ENCODE measurements at places on chromosomes 3 and 15. TPM values are rescaled to one million over a fixed set of nuclear protein-coding genes. Genes with fewer than 3 reads are reported as not detected.

Gene GRAMD1C
- 1.3 TPM for total RNA-seq

Gene HRG
- total RNA-seq, result 0.15 TPM

DNA sequence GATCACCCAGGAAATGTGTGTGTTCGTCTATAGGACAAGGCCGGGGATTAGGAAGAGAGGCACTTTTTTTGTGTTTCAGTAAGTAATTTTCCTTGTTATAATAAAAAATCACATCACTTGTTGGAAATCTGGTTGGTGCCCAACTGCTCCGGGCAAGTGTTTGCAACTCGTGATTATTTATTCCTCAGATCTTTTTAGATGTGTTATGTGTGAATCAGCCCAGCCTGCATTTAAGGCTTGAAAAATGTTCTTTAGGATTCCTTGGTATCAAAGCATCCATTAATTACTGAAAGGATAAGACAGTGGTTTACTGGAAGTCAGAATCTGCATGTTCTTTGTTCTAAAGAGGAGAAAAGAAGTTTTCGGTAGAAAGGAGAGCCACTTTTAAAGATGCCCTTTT lies 345.6 kb downstream of the FEZF2 start:
- no peak for DNase-seq

DNA sequence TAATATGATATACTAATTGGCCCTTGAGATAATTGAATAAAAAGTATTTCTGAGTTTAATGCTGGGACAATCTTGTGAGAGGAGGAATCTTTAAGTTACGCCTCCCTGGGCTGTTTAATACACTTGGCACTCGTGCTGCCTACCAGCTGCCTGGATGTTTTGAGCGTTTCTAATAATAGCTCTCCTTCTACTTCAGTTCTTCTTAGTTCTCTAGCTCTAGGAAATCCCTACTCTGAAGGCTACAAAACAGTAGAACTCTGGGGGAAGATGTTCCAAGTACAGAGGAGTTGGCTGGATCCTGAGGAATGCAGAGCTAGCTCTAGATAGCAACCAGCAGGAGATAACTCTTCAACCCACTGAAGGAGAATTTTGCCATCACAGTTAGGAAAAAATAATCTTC lies 3.5 kb downstream of the NAALADL2 start:
- no peak for DNase-seq

- DNase-seq, result no peak
Measured at GRCh38 chr3:121431726-121432517, 113.9 kb downstream of the POLQ start.

GRCh38 chr15:45827766-45828165 lies 192.9 kb downstream of the SQOR start:
- DNase-seq, result no peak

GRCh38 chr3:126766653-126767052 lies 62.6 kb downstream of the CHCHD6 start:
- DNase-seq, result no peak

DNA sequence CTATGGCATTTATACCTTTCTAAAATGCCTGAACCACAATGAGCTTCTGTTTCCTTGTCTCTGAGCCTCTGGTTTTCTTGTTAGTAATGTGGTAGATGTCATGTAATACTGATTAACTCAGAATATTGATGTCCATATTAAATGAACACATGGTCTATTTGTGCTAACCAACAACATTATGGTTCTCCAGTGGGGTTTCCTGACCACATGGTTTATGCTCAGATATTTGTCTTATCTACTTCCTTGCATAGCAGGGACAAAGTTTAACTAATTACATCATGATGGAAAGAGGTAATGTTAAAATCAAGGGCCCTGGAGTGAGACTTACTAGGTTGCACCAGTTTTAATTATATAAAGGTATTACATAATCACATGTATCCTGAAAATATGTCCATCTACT lies 62.6 kb upstream of the SCN10A start:
- DNase-seq, result no peak

DNA sequence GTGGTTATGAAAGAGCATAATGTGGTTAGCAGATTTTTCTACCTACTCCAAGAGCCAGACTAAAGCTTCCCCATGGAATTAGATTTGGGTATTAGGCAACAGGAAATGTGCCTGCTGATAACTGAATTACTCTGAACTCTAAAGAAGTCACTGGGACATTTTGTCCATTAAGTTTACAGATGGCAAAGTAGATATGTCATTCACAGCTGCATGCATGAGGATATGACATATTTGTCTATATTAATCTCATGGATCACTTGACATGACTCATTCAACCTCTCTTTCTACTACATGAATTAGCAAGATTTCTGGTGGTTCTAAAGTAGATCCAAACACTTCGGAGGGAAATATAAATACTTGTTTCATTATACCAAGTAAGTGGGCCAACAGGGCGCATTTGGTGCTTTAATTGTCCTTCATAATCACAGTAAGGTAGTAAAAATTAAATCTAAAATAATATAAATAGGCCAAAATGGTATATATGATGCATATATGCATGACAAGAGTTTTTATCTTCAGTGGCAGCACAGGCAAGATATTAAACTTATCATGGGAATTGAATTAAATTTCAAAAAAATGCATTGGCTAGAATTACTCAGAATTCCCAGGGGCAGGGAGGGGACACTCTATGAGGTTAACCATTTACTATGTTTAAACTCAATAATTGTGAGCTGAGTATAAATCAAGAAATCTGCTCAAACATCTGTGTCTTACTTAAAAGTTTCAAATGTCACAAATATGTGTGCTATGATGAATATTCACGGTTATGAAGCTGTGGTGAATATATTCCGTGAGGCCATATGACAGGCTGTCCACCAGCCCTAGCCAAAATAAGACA lies 365.3 kb upstream of the KCNMB2 start:
- no peak for DNase-seq

DNA sequence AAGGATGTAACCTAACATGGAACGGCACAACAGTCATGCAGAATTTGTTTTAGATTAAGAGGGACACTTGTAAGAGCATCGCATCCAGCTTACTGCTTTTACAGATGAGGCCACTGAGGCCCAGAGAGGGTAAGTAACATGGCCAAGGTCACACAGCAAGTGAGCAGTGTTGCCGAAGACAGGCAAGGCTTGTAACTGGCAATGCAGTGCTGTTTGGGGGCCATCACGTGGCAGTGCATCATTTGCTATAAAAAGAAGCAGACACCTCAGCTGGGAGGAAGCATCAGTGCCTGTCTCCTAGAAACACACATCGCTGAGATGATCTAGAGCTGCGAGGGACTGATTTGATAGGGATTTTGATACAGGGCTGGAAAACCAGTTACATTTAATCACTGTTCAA lies 108.2 kb upstream of the PROK2 start:
- DNase-seq, result no peak

DNA sequence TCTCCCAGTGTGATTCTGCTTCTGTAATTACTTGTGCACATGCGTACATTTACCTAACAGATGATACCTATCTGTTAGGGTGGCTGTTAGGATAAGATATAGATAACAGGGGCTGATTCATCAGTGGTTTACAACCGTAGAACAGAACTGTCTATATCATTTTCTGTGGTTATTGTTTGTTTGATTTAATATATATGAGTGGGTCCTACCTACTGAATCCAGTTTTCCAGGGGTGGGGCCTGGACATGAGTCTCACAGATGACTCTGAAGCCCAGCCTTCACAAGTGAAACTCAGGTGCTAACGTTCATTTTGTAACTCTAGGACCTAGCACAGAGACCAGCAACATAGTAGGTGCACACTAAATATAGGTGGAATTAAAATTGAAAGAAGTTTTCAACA lies 10.4 kb upstream of the ACAP2 start:
- no peak for DNase-seq

GRCh38 chr3:45232521-45232920 lies 6.4 kb upstream of the TMEM158 start:
- no peak for DNase-seq
